Sigmoid colon (tissue), 7 donors: ENCODE measurements at places on chromosomes 12 and 14. TPM values are rescaled to one million over a fixed set of nuclear protein-coding genes. Genes with fewer than 3 reads are reported as not detected.

- no peak for DNase-seq
Observed at GRCh38 chr12:92431146-92431545, 271.6 kb upstream of the PLEKHG7 start.

OTOGL gene
- total RNA-seq = 1.6 TPM

DNA sequence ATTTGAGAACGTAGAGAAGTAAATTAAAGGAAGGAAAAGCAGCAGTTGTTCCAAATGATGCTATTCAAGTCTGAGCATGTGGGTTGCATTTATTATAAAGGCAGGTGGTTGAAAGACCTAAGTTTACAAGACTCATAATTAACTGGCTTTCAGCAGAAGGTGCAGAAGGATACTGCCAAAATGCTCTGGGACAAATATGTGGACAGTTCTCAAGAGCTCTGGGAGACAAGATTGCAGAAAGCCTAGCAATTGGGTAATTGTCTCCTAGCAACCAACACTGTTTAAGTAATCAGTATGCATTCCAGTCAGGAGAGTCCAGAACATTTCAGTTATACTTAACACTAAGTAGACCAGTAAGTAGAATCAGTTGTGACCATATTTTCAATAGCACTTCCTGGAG lies 131.5 kb downstream of the GPR135 start:
- DNase-seq = peak; percentile 78

GRCh38 chr14:55746558-55746957 lies 166.6 kb downstream of the KTN1 start:
- DNase-seq = no peak

DNA sequence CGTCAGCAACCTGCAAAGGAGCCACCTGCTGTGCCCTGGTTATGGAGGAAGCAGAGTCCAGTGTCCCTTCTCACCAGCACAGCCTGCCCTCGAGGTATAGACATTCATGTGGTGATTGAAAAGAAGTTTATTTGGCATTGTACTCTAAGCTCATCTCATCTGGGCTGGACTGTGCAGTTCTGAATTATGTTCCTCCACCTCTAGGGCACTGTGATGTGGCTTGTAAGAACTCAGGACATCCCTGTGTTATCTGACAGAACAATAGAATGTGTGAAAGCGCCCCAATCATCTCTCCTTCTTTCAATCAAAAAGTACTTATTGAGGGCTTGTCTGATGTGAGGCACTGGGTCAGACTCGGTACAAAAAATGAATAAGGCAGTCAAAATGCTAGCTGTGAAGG lies 140.1 kb downstream of the DHRS2 start:
- DNase-seq = no peak

B3GNT4 gene
- under 0.01 TPM for total RNA-seq

KRT3 gene
- not detected for total RNA-seq

LAG3 gene
- 6.9 TPM for total RNA-seq

NR4A1 gene
- total RNA-seq = 41.7 TPM

- DNase-seq = no peak
Observed at GRCh38 chr12:58285551-58285950, 344.2 kb downstream of the ATP23 start.

DNA sequence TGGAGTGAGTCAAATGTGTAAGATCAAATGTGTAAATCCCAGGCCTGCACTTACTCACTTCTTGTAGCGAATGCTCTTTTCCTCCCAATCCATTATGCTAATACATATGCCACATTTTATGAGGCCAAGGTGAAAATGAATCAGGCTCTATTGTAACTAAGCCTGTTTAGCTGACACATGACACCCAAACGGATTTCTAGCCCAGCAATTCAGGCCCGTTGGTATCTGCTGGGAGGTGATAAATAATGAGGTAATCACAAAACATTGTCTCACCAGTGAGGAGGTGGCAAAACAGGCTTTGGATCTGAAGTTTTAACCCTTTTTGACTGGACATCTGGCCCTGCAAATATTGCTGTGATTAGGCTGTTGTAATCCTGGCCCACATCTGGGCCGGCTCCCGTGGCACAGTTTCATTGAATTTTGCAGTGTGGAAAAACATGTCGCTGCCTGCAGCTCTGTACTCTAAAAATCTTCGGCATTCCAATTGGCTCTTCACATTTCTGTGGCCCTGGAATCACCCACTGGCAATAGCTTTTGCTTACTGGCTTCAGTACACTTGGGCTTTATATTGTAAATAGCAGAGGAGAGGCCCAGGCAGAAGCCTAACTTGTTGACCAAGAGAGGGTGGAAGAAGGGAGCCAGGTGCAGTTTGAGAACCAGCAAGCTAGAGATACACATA lies 106.1 kb downstream of the PAX9 start:
- DNase-seq = no peak

GRCh38 chr12:13023811-13024530 lies 20.2 kb upstream of the FAM234B start:
- DNase-seq = no peak

TAPBPL gene
- total RNA-seq = 27.1 TPM

- DNase-seq = no peak
Observed at GRCh38 chr14:21652209-21652808, 1.3 kb upstream of the OR4E2 start.

ARG2 gene
- total RNA-seq = 5.8 TPM

GRCh38 chr12:132465269-132466190 lies 24.4 kb upstream of the FBRSL1 start:
- no peak for DNase-seq

DNA sequence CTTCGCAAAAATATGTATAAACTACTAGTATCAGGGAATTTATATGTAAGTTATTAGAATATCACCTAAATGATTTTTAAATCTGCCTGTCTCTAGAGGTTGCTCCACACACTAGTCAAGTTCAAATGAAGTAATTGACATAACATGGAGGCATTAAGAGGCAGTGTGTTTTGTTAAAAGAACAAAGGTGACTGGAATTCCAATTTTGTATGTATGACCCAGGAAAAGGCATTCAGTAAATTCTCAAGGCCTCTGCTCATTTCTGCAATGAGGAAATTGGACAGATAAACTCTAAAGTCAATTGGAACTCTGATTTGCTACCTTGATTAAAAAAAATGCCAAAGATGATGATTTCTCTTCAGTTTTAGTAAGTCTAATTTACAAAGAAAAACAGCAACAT lies 117.1 kb downstream of the NAV3 start:
- no peak for DNase-seq
